DND-41 (cell line): ENCODE measurements at places on chromosomes 1 and 21.

DNA sequence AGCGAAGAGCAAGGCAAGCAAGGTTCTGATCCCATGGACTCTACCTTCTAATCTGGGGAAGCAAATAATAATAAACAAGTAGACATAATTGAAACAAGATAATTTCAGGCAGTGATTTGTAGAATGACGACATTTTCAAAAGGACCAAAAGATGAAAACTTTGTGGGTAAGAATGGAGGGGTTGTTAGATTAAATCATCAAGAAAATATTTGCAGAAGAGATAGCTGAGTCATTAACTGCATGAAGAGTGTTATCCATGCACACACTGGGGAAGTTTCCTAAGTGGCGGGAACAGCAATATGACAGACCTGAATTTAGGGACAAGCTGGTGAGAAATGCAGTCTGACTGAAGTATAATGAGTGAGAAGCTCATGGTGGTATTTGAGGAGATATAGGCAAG is 583.1 kb upstream of the RGS18 start:
- no peak for DNase-seq

DNA sequence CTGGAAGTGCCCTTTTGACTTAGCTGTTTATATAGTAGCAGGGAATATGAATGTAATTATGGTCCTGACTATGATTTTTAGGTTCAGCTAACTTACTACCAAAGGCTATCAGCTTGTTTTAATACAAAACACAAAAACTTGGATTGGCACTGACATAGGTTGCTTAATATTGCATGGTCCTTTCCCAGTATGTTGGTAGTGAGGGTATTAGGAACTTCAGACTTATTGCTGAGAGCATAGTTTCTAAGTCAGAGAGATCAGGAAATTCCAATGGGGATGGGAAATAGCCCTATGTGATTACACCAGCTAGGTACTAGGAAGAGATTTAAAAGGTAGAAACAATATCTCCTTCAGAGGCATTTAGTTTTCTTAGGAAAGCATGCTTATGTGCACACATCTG is 7.7 kb downstream of the ARID1A start:
- DNase-seq, result no peak

DNA sequence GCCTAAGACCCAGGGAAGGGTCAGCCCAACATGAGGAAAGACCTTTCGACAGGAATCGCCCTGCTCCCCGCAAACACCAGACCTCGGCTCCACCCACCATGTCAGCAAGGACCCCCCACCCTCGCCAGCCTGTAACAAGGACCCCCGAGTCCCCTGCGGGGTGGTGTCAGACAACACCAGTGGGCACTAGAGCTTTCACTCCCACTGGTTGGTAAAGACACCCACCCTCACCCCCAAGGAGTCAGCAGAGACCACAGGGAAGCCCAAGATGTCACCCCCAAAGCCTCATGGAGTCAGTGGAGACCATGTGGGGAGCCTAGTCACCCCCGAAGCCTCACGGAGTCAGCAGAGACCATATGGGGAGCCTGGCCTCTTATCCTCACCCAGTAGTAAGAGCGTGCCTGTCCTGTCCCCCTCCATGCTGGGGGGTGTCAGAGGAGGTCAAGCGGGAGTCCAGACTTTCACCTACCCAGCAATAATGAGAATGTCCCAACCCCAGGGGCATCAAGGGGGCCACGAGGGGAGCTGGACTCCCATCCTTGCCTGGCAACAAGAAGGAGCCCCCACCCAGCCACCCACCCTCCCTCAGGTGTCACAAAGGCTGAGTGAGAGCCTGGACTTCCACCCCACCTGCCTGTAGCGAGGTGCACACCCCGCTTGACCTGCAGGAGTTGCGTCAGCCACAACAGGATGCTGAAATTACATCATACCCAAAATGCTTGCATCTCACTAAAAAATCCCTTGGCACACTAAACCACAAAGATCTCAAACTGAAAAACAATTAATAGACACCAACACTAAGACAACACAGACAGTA is 24.8 kb downstream of the SLC19A1 start:
- DNase-seq, result no peak

GRCh38 chr1:42529724-42530181 is 66.7 kb downstream of the CCDC30 start:
- DNase-seq, result no peak

- DNase-seq, result no peak
Measured at GRCh38 chr21:16072737-16073136, 343.0 kb downstream of the USP25 start.

- DNase-seq, result no peak
Measured at GRCh38 chr1:27257155-27257554, 22.7 kb downstream of the WDTC1 start.

GRCh38 chr1:50978144-50978851 is 8.3 kb downstream of the CDKN2C start:
- DNase-seq, result peak; percentile 66

GRCh38 chr1:22275626-22276395 is 132.9 kb upstream of the WNT4 start:
- peak; percentile 48 for DNase-seq

DNA sequence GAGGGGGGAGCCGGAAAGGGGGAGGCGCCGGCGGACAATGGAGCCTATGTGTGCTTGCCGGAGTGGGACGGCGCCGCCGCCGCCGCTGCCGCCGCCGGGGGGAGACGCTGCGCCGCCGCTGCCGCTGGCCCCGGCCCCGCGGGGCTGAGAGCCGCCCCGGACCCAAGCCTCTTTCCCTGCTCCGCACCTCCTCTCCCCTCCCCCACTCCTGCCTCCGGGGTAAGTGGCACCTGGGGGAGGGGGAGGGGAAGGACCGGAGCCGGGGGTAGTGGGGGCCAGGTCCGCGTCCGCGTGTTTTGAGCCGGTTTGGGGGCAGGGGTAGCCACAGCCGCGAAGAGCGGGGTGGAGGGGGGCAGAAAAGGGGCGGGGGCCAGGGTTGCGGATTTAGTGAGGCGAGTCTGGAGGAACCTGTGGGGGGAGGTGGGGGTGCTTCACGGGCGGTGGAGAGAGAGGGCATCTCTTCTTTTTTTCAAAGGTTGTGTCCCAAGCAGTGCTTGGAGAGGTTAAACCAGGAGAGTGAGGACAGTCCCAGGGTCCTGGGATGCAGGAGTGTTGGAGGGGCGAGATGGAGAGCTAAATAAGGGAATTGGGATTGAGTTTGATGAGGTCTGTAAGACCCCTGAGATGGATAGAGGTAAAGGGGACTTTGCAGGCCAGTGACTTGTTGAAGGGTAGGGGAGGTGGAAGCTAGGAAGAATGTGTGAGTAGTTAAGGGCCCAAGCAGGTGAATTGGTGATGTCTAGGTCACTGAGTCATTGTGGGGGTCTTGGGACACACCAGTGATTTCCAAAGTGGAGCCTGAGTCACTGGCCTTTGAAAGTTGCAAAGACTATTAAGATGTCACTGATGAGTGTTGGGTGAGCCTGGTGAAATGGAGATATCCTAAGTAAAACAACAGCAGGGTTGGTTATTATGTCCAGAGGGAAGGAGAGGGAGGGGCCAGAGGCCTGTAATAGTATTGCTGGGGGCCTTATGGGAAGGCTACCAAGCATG is 59.1 kb downstream of the BCL9 start:
- no peak for DNase-seq

DNA sequence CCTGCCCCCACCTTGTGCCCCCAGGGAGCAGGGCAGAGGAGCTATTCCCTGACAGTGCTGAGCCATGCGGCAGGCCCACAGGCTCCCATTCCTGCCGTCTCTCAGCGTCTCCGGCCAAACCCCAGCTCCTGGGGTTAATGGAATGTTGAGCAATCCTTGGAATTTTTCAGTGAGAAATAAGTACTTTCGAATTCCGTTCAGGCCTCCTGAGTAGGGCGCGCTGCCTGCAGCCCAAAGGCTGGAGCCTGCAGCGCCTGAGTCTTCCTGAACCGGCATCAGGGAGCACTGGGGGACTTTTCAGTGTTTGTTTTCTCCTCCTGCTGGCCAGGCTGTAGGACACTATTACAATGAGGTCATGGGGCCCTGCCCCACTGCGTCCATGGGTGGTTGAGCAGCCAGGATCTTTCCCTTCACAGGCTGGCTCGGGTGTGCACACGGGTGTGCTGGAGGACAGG is 33.3 kb upstream of the CSF1 start:
- no peak for DNase-seq

DNA sequence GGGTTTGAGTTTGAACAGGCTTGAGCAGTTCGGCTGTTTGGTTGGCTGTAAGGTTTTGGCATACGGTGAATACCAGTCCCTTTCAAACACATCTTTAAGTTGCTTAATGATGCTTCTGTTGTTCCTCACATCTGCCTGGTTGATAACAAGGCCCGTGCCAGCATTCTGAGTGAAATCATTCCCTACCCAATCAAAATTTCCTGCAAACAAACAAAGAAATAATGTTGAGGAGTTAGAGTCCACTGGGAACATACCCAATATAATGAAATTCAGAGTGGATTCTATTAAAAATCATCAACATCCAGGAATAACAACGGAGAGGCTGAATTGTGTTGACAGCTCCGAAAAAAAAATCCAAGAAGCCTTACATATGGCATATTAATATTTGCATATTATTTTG is 91.0 kb upstream of the MAP1LC3C start:
- no peak for DNase-seq

DNA sequence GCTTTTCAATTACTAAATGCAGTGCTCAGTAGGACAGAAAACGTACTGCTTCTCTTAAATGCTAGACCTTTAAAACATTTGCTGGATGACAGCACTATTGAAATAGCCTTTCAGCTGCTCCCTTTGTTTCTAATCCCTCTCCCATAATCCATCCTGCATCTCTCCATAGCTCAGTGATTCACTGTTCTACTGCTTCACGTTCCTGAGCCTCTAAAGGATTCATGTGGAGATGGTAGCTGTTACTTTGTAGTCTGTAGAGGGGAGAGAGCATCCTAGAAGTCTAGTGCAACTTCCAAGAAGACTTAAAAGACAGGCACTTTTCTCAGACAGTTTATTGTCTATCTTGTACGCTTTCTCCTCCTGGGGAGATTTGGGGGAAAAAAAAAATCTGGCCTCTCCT is 51.4 kb downstream of the LRRC8B start:
- DNase-seq, result no peak

GRCh38 chr1:151713874-151714273 is 2.7 kb downstream of the CELF3 start:
- no peak for DNase-seq

GRCh38 chr1:2304921-2305681 is 77.0 kb downstream of the SKI start:
- no peak for DNase-seq

- DNase-seq, result no peak
Measured at GRCh38 chr21:33169359-33169758, 60.4 kb upstream of the IFNAR2 start.

- no peak for DNase-seq
Measured at GRCh38 chr1:33738536-33738935, 125.3 kb upstream of the HMGB4 start.

DNA sequence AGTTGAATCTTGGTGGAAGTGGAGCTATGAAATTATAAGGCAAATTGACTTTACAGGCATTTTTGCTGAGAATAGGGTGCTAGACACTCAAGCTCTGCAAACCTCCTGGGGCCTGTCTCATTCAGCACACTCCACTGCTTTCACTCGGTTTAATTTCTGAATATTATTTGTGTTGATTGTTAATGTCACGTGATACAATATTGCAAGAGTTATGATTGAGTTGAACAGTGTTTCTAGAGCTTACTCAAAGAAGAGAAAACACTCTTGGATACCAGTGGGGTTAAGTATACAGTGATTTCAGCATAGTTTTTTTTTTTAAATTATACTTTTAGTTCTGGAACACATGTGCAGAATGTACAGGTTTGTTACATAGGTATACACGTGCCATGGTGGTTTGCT is 49.7 kb downstream of the C21orf91 start:
- DNase-seq, result no peak

DNA sequence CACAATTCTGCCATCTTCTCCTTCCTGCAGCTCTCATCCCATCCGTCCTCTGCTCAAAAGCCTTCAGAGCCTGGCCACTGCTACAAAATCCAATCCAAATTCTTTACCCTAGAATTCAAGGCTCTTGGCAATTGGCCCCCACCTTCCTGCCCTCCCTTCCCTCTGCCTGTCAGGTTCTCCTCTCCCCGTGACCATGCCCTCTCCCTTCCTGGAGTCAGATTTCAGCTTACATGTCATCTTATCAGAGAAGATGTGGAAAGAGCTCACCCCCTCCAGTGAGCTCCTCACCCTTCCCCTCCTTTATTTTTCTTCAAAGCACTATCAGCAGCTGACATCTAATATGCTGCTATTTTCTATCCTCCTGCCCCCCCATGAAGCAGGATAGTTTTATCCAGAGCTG is 86.9 kb downstream of the GRIK3 start:
- DNase-seq, result no peak

GRCh38 chr1:65792669-65793358 is at the start of gene PDE4B:
Gene PDE4B, plus strand, starts transcription at chr1:65792895.
- no peak for DNase-seq

- no peak for DNase-seq
Measured at GRCh38 chr1:50977575-50978143, 7.6 kb downstream of the CDKN2C start.

DNA sequence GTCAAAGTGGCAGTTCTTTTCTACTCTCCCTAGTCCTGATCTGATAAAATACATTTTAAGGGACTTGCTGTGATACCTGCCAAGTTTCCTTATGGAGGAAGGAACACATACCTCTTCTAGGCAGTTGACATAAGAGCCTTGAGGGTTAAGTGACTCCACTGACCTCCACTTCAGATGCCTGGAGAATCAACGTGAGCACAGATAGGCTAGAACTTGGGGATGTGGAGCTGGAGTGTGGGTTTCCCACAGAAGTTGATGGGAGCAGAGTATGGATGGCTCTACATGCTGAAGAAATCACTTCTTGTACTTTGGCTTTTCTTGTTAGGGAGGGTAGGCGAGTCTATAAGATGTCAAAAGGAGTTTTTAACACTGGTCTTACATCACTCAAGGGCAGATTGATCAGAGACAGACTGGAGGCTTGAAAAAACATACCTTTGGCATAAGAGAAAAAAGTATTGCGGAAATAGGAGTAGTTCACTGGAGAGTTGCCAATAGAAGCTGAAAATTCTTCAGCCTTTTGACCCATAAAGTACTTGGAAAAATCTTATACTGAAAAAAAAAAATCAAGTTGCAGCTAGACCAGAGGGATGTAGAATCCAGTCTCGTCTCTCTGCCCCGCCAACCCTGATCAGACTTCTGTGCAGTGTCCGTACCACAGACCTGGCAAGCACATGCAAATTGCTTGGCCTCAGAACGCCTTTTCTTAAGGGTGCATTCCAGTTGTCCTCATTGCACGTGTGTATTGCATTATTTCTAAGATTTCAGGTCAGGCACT is 5.5 kb downstream of the RHOU start:
- no peak for DNase-seq

- no peak for DNase-seq
Measured at GRCh38 chr1:219732814-219733491, 120.0 kb upstream of the ZC3H11B start.

GRCh38 chr21:43467785-43468184 is 40.9 kb upstream of the SIK1 start:
- peak; percentile 3 for DNase-seq

DNA sequence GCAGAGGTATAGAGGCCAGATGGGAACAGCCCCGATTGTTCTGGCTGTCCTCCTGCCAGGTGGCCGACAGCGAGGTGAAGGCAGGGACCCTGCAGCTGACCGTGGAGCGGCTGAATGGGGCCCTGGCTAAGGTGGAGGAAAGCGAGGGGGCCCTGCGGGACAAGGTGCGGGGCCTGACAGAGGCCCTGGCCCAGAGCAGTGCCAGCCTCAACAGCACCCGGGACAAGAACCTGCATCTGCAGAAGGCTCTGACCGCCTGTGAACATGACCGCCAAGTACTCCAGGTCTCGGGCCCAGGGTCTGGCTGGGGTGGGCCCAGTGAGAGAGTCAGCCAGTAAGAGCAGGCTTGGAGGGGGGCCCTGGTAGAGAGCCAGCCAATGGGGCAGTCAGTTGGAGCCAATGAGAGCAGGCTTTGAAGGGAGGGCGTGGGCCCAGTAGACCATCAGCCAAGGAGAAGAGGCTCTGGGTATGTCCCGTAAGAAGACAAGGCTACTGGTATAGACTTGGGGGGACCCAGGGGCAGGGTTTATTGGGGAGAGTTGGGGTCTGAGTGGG is 11.3 kb downstream of the MFAP2 start:
- no peak for DNase-seq
